ENCODE measurements at places on chromosomes 6 and 20.

DNA sequence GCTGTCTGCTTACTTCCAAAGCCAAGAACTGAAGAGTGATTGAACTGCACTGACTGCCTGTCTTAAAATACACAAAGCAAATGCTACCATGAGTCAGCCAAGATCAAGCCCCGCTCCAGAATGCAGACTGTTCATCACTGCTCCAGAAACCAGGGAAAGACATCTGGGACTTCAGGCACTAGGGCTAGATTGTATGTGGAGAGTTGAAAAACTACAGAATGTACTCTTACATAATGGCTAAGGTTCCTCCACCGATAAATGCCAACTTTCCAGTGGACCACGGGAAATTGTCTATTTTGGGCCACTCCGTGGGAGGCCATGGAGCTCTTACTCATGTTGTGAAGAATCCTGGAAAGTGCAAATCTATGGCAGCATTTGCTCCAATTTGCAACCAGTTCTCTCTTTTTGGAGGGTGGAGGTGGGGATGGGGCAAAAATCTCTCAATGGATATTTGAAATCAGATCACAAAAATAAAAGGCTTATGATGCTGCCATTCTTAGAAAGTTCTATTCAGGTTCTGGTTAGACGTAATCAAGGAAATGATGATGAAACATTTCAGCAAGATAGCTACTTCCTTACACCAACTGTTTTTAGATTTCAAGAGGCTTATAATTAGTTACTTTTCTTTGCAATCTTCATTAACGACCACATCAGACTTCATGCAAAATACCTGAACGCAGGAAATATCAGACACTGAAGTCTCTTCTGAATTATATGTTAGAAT is 11.8 kb upstream of the CAP2 start:
- no peak for DNase-seq

DNA sequence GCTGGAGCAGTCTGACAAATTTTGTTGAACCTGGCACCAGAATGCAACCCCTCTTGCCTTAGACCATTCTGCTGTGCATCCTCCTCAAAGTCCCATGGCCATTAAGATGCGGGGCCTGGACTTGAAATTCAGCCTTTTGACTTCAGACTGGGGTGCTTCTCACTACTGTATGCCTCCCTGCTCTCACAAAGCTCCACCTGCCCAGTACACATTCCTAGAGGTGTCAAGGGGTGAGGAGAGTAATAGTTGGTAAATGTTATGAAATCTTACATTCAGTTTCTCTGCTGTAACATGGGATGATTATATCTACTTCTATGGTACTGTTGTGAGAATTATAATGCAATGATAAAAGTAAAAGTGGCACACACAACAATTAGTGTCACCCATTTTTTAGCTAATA is 70.8 kb downstream of the TULP4 start:
- no peak for DNase-seq

DNA sequence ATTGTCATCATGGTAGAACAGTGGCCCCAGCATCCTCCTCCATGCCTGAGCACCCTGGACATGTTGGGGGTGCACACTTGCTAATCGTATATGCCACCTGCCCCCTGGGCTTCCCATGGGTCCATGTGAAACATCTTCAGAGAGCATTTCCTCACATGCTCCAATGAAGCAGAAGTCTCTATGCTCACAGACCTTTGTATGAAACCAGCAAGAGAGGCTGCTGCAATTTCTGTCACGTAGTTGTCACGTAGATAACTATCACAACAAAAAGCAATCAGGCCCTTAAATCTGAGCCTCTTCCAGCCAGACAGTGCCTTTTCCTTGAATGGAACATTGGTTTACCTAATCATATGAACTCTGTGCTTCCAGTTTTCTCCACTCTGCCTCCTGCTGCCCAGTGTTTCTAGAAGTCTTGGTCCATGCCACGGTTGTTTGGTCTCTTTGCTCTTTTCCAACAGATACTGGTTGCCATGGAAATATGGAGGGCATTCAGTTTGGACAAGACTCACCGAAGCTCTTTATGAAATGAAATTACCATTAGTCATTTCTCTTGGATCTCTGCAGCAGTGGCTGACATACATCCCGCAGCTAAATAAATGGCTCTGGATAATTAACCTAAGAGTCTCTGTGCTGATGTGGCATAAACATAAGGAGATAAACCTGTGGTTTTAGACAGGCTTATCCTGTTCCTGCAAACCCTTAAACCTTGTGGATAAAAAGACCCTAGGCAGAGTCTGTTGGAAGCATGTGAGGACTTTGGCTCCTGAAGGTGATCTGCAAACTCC is 172.8 kb upstream of the SYNDIG1 start:
- no peak for DNase-seq

DNA sequence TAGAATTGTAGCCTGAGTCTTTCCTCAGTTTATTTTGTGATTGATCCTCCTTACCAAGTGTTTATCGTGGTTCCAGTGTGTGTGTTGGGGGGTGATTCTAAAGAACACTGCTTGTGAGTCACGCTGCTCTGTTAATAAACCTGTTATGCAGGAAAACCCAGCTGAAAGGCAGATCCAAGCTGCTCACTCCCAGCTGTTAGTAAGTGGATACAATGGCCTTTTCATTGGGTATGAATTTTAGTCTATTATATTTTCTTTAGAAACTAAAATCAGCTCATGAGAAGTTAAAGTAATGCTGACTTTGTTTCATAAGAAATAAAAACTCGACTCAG is 12.2 kb upstream of the DSTN start:
- DNase-seq = no peak

- no peak for DNase-seq
Observed at GRCh38 chr6:169244684-169245383, 8.8 kb downstream of the THBS2 start.

- no peak for DNase-seq
Observed at GRCh38 chr20:47988676-47989075, 203.4 kb upstream of the SULF2 start.

DNA sequence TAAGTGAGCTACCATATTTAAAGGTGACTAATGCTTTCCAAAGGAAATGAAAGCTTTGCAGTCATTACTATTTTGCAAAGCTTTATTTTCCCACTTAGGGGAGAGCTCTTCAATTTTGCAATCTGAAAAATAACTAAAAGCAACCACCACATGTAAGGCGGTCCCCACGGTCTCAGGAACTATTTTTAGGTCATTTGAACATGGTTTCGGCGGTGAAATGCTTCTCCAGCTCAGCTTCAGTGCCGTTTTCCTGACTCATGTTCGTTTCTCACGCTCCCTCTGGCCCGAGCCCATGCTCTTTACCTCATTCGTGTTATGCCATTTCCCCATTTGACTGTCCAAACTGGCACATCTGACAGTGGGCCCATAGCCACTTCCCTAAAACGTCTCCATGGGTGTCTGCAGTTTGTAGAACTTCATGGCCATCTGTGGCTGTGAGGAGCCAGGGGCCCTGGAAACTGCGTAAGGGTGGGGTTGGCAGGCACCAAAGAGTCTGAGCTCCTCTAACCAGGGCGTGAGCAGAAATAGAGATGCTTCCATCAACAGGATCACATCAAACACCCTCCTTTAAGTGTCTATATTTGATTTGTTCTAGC is 46.5 kb downstream of the ADTRP start:
- DNase-seq = no peak

GRCh38 chr6:150830439-150831165 is 34.9 kb upstream of the MTHFD1L start:
- no peak for DNase-seq

DNA sequence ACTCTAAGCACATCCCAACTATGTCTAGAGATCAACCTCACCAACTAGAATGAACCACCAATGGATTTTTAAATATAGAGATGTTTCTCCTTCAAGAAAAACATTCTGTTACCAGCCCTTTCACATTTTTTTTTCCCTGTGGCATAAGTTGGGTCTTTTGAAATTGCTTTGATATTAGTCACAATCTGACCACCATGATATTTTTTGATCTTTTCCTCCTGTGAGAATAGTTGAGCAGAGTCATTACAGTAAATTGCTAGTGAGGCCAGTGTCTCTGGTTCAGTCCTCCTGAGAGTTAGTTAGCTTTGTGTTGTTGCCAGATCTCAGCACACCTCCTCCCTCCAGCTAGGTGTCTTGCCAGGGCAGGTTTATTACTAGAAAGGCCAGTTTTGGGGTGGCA is 79.7 kb upstream of the MYLIP start:
- DNase-seq = no peak

DNA sequence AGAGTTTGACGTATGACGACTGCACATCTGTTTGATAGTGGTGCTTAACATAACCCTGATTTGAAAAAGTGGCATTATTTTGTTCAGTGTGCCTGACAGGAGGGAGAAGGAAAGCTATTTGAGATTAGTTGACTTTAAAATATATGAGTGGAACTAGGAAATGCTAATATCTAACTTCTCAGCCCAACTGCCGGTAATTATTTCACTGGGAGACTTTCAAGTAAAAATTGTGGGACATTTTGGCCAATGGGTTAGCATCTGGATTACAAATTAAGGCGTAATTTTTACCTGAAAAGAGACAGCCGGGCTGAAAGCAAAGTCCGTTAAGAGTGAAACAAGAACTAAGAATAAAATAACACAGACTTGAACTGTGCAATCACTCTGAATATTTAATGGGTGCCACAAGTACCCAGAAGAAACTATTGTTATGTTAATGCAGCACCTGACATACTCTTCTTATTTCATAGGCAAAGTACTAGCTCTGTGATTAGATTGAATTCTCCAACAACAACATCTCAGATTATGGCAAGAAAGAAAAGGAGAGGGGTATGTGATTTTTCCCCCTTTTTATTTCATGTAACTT is 2.0 kb downstream of the HEY2 start:
- DNase-seq = no peak
